ENCODE measurements at places on chromosomes 12 and 14.

DNA sequence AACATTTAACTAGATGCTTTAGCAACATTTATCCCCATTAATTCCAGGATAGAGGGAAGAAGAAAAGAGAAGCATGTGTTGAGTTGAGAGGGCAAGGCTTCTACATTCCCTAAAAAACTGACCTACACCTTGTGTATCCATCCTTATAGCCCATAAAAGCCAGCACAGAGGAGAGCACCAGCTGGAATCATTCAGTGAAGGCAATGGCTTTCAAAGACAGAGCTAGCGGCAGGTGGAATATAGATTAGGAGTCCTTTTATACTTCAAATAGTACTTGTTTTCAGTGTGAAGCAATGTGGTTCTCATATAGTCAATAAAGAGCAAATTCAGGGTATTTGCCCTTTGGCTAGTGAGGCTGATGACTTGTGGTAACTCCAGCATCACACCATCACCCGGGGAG, 94.4 kb downstream of the TBC1D30 start:
- no peak for DNase-seq

DNA sequence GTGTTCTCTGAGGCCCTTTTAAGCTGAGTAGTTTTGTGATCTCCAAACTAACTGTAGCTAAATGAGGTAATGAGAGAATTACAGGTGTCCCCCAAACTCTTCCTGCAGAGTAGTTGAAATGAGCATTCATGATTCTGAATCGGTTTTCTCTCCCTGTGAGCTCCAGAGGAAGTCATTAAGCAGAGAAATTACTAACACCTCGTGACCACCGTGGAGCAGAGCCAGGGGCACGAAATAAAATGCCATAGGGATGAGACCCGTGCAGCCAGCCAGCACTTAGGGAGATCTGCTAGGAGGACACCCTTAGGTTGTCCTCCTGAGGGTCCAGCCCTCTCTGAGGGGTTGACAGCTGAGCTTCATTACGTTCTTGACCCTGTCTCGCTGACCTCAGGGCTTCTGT, 79.5 kb downstream of the SLC25A47 start:
- no peak for DNase-seq

GRCh38 chr14:63952053-63952932, 99.5 kb downstream of the SYNE2 start:
- no peak for DNase-seq

DNA sequence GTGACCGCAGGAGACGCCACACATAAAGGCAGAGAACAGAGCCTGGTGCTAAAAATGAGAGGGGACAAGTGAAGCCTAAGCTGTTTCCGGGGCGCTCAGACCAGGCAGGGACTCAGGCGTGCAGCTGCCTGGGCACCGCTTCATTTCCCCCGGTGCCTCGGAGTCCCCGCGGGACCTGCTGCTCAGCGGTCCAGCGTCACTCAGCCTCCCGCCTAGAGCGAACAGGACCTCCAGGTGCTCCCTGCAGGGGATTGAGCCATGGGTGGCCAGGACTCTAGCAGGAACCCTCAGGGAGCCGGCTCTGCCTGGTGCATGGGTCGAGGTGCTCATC, 31.0 kb downstream of the CCDC85C start:
- no peak for DNase-seq

DNA sequence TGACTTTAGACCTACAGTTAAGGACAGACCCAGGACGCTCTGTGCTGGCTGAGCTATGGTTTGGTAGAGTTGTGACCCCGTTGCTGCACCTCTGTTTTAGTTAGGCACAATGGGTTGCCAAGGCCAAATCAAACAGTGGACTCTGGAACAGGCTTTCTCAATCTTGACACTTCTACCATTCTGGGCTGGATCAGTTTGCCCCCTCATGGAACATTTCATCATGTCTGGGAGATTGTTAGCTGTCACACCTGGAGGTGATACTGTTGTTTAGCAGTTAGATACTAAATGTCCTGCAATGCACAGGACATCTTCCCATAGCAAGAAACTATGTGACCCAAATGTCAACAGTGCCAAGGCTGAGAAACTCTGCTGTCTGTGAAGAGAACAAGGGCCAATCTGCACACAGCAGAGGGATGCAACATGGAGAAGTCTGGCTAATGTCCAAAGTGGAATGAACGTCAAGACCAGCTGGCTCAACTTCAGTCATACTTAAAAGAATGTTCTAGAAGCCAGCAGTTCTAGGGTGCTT, 65.6 kb upstream of the DICER1 start:
- no peak for DNase-seq

GRCh38 chr14:85528080-85528896, 1.7 kb upstream of the FLRT2 start:
- DNase-seq: no peak

GRCh38 chr12:122860854-122861586, 25.8 kb downstream of the HIP1R start:
- no peak for DNase-seq

- no peak for DNase-seq
Observed at GRCh38 chr12:12488823-12489550, 73.7 kb downstream of the DUSP16 start.

DNA sequence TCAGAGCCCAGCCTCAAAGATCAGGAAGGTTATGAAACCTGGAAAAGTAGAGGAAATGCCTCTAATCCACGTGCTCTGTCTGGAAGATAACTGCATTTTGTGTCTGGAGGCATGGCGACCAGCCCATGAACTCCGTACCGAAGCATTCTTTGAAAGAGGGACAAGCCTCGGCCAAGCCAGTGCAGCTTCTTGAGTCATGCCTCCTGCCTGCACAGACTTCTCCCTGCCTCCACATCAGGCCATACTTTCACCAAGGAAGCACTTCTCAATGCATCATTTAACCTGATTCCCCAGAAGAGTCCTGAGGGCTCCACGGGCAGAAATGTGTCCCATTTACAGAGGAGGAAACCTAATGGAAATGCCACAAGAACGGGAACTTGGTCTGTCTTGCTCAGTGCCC, 3.4 kb downstream of the ACTN1 start:
- no peak for DNase-seq

- DNase-seq: no peak
Observed at GRCh38 chr14:64656986-64657385, 47.2 kb upstream of the PLEKHG3 start.

DNA sequence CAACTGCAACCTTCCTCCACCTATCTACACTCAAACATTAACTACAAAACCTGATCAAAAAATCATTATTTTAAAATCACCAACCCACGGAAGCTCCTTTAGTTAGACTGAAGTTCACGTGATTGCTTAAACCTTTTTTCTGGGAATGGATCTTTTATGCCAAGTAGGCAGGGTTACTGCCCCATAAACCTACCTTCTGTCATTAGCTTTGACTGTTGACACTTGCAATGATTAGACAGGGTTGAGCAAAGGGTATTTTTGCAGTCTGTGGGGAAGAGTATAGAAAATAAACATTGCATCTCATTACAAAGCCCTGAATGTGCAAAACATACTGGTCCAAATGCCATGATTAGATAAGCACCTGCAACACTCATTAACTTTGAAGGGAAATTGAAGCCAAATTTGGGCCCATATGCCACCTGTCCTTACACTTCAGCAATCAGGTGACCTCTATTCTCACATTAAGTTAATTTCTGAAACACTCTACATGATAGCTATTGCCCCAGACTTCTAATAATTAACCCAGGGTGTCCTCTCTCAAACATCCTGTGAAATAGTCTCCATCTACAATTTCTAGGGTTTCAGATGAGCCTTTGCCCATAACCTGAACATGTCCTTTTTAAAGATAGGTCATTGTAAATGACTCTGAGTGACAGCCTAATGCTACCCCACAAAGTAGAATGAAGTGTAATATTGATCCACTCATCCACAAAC, 156.0 kb upstream of the PLEKHG7 start:
- no peak for DNase-seq

All from stimulated activated CD8-positive, alpha-beta memory T cell treated with anti-CD3 and anti-CD28 coated beads, Interleukin-7, amount 100 ng/mL, for 1 hour (primary cell).